ENCODE measurements at places on chromosomes 3 and 15. TPM values are rescaled to one million over a fixed set of nuclear protein-coding genes. Genes with fewer than 3 reads are reported as not detected.

Gene IP6K2
- 58.8 TPM for total RNA-seq

Gene ISLR
- total RNA-seq: 2.3 TPM

Gene SNTN
- total RNA-seq: not detected

Gene CPN2
- 0.14 TPM for total RNA-seq

Gene TMEM266
- total RNA-seq: 0.10 TPM

Gene P2RY14
- total RNA-seq: not detected

Gene NPAP1
- not detected for total RNA-seq

Gene FEZF2
- total RNA-seq: not detected

Gene HES1
- 12.8 TPM for total RNA-seq

Gene MYEF2
- 10.5 TPM for total RNA-seq

Gene RASGRF1
- total RNA-seq: 0.31 TPM

Gene CX3CR1
- total RNA-seq: not detected

Gene CCR4
- total RNA-seq: not detected

Gene RBM5
- total RNA-seq: 82.5 TPM

Gene C2CD4A
- not detected for total RNA-seq

Data from HFFc6 (cell line).